ENCODE measurements at places on chromosomes 3 and 15. TPM values are rescaled to one million over a fixed set of nuclear protein-coding genes. Genes with fewer than 3 reads are reported as not detected.

Gene VIPR1
- total RNA-seq: 9.2 TPM

Gene CCR5
- total RNA-seq: 2.5 TPM

Gene NR1I2
- not detected for total RNA-seq

DNA sequence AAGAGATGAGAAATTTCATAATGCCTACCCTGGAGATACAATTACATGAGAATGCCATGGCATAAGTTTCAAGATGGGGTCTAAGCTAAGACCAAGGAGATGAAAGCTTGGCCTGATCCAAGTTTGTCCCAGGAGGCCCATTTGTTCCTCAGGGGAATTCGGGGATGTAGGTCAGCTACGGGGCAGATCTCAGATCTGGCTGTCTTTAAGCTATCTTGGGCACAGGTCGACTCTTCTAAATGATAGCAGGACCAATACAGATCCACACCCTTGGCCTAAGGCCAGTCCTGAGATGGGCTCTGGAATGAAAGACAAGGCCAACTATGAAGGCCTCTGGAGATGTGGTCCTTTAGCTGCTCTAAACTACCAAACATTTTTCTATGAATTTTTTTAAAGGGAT is 16.6 kb downstream of the ABI3BP start:
- no peak overlapping the region for H3K4me3 ChIP-seq
- H3K36me3 ChIP-seq: no peaks in the 10 kb centered on the region
- DNase-seq: no peak
- H3K27me3 ChIP-seq: no peaks in the 10 kb centered on the region
- H3K27ac ChIP-seq: no peak overlapping the region

GRCh38 chr3:58620421-58620820 is 43.2 kb upstream of the FAM107A start:
- H3K27ac ChIP-seq: no peak overlapping the region
- no peaks in the 10 kb centered on the region for H3K27me3 ChIP-seq
- H3K4me3 ChIP-seq: no peak overlapping the region
- DNase-seq: no peak

- DNase-seq: no peak
- H3K27me3 ChIP-seq: no peaks in the 10 kb centered on the region
- H3K4me1 ChIP-seq: no peaks in the 10 kb centered on the region
- no peak overlapping the region for H3K4me3 ChIP-seq
- H3K27ac ChIP-seq: no peak overlapping the region
These were observed 109.5 kb upstream of the PLXNA1 start for GRCh38 chr3:126873416-126873815.

- DNase-seq: no peak
- no peak overlapping the region for H3K27ac ChIP-seq
- no peaks in the 10 kb centered on the region for H3K27me3 ChIP-seq
- H3K36me3 ChIP-seq: no peaks in the 10 kb centered on the region
- H3K4me3 ChIP-seq: no peak overlapping the region
These were observed 70.5 kb downstream of the PYDC2 start for GRCh38 chr3:191531434-191531972.

GRCh38 chr3:98556164-98557130 is 24.7 kb downstream of the GPR15 start:
- H3K4me3 ChIP-seq: no peak overlapping the region
- no peaks in the 10 kb centered on the region for H3K27me3 ChIP-seq
- no peak for DNase-seq
- no peaks in the 10 kb centered on the region for H3K36me3 ChIP-seq
- H3K4me1 ChIP-seq: peaks cover 7% of the 10 kb centered on the region
- peak overlapping the region; percentile 23 for H3K27ac ChIP-seq

DNA sequence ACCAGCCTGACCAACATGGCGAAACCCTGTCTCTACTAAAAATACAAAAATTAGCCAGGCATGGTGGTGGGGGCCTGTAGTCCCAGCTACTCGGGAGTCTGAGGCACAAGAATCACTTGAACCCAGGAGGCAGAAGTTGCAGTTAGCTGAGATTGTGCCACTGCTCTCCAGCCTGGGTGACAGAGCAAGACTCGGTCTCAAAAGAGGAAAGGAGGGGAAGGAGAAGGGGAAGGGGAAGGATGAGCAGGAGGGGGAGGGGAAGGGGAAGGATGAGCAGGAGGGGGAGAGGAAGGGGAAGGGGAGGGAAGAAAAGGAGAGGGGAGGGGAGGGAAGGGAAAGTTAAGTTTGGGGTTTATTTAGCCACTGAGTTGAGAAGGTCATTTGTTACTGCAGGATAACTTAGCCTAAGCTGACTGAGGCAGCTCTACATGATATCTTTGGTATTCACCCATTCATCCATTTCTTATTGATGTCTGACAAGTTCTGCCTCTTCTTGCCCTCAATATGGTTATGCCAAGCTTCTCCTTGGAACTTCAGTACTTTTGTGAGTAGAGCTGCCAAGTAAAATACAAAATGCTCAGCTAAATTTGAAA is 15.9 kb upstream of the ABHD2 start:
- no peaks in the 10 kb centered on the region for H3K27me3 ChIP-seq
- H3K4me3 ChIP-seq: no peak overlapping the region
- no peak for DNase-seq
- H3K4me1 ChIP-seq: peaks cover 10% of the 10 kb centered on the region
- H3K27ac ChIP-seq: no peak overlapping the region

DNA sequence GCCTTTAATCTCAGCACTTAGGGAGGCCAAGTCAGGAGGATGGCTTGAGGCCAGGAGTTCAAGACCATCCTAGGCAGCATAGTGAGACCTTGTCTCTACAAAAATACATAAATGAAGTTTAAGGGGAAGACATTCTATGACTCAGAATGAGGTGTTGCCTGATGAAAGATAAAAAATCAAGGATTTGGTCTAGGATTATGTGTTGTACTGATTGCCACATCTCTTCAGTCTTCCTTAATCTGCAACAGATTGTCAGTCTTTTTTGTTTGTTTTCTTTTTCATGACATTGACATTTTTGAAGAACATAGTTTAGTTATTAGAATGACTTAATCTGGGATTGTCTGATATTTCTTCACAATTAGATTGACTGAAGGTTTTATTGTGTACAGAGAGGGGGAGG is 26.3 kb upstream of the DPPA4 start:
- no peaks in the 10 kb centered on the region for H3K4me1 ChIP-seq
- no peaks in the 10 kb centered on the region for H3K27me3 ChIP-seq
- H3K4me3 ChIP-seq: no peak overlapping the region
- H3K36me3 ChIP-seq: no peaks in the 10 kb centered on the region
- H3K27ac ChIP-seq: no peak overlapping the region
- no peak for DNase-seq

All from esophagus squamous epithelium (tissue), 5 donors.